ENCODE measurements at places on chromosomes 16 and 17.
A peak's percentile ranks its signal among the peaks of the same experiment; 100 is the strongest.

GRCh38 chr17:35973333-35974260 lies 7.7 kb downstream of the CCL16 start:
- DNase-seq: no peak

GRCh38 chr16:74297145-74297665 lies 591 bp downstream of the PSMD7 start:
- peak; percentile 37 for DNase-seq

DNA sequence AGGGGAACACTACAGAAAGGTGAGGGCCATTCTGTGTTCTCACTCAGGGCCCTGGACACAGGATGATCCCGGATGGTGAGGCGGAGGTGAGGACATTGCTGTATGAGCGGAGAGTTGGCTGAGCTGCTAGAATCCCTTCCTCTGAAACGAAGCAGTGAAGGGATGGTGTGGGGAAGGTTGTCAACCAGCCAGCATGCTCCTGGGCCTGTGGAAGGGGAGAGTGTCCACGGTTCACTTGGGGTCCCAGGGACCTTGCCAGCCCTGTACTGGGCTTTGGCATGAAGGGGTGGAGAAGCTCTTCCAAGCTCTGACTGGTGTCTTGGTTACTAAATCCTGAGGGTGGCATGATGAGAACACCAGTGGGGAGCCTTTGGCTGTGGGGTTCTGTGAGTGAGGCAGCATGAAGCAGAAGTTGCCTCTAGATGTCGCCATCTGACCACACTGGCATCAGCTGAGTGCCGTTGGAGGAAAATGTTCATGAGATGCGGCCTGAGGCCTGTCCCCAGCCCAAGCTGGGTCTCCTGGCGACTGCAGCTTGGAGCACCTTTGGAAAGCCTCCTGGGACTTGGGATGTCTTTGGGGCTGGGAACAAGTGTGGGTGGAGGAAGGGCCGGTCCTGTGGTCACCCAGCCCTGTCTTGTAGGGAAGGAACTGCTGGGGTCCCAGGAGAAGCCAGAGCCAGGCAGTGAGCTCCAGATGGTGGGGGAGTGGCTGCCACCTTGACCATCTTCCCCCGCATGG lies 14.8 kb downstream of the PDP2 start:
- DNase-seq: peak; percentile 75

DNA sequence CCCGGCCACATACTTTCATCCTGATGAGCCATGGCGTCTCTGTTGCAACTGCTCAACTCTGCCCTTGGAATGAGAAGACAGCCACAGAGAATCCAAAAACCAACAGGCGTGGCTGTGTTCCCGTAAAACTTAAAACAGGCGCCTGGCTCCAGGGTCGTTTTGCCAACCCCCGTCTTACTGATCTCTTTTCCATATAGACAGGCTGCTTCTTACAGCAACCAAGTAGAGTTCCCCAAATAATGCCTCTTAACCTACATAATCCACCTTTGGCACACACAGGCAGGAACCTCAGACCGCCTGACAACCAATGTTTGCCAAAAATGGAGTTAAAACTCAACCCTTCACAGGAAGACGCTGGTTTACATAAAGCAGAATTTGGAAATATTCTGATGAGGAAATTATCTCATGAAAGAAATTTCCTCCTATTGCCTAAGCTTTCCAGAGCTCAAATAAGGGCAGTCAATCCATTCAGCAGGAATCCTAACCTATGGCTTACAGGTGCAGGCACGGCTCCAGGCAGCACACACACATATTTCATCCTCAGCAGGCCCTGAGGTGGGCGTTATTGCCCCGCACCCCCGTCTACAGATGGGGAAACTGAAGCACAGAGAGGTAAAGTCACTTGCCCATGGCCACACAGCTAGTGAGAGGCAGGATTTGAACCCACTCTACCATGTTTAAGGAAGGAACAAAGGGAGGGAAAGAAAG lies 35.8 kb downstream of the LITAF start:
- no peak for DNase-seq

GRCh38 chr16:53509906-53510703 lies 7.1 kb upstream of the AKTIP start:
- peak; percentile 60 for DNase-seq

DNA sequence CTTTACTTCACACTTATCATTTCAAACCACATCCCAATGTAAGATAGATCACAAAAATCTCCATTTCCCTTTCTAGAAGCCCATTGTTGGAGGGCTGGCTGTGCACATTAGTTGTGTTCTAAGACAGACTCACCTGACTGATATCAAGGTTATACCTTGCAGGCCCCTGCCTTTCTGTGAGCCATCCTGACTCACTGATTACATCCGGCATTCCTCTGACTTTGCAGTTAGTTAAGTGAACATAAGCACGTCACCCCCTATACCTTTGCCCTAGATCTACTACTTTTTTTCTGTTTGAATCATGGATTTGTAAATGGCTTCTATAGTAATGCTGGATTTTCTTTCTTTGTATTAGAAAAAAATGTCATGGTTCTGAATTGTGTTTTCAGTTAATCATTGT lies 78.3 kb downstream of the TANGO6 start:
- no peak for DNase-seq

DNA sequence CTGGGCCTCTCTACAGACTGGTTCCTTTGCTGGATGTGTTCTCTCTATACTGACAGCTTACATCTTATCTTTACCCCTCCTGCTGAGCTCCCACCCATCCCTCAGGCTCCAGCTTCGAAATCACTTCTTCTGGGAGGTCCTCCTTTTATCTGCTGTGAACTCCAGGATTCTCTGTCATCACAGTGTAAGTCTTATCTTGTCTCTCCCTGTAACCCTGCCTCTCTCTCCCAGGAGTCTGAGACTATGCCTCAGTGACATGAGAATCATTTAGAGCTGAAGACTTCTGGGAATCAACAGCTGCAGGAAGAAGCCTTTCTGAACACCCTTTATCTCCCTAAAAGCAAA lies 148.1 kb upstream of the HS3ST3A1 start:
- no peak for DNase-seq

GRCh38 chr17:40515491-40516041 lies 14.1 kb upstream of the TNS4 start:
- no peak for DNase-seq

- DNase-seq: peak; percentile 79
Measured at GRCh38 chr17:74859459-74860228, at the start of gene GRIN2C. Gene GRIN2C (minus strand): TSS chr17:74859885. CDS start chr17:74855092, 4,793 bp downstream.

DNA sequence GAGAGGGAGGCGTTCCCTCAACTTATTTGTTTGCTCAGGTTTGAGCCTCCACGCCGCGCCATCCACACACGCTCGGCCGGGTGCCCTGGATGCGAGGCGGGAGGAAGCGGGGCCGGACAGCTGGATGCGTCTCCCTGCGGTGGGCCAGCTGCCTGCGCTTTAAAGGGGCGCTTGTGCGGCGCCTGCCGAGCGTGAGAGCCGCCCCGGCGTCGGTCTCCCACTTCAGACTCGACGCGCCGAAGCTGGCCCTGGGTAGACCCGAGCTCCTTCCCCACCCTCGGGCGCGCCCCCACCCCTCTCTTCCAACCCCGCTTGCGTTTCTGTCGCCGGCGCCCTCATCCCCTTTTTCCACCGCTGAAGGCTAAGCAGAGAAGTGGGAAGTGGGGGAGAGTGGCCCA lies 527 bp upstream of the CHAD start:
- DNase-seq: no peak

- no peak for DNase-seq
Measured at GRCh38 chr16:71288570-71288889, 672 bp downstream of the CMTR2 start.

DNA sequence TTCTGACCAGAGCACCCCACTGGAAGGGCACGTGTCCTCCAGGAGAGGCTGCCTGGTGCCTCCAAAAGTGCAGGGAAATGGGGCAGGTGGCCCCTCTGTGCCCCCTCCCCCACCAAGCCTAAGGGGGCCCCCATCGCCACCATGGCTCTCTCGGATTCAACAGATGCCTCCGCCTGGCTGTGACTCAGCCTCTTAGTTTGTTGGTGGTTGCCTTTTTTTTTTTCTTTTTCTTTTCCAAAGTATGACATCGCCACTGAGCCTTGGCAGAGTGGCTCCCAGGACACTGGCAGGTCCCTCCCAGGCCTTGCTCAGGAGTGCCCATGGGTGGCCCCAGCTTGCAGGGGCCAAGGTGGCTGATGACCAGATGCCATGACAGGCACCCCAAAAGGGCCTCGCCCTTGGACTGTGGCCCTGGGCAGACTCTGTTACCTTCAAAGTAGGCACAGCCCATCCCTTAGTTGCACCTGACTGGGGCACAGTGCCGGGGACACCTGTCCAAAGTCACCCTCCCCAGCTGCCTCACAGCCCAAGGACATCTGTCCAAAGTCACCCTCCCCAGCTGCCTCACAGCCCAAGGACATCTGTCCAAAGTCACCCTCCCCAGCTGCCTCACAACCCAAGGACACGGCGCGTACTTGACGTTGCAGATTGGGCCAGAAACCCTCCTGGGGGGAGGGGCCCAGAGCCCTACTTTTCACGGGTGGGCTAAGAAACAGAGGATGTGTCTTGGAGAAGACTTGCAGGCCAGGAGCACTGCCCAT lies 29.6 kb downstream of the NPTX1 start:
- DNase-seq: no peak

- DNase-seq: no peak
Measured at GRCh38 chr16:11819798-11820197, 22.7 kb upstream of the ZC3H7A start.

DNA sequence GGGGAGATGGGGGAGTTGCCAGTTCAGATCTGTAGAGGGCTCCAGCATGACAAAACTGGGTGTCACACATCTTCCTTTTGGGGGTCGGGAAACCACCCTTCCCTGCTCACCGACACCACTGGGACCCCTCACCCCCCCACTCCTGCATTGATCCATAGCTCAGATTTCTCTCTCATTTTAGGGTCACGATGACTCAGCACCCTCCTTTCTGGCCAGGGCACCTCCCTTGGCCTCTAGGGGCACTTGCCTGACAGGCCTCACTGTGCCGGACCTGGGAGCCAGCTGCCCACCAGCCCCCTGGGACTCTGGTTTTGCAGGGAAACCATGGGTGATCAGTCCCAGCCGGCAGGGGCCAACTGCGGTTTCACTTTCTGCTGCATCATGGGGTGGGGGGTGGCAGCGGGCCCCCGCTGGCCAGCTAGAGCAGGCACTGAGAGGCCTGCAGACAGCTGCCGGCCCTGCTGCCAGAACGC lies 239.4 kb downstream of the MRTFB start:
- DNase-seq: peak; percentile 69

DNA sequence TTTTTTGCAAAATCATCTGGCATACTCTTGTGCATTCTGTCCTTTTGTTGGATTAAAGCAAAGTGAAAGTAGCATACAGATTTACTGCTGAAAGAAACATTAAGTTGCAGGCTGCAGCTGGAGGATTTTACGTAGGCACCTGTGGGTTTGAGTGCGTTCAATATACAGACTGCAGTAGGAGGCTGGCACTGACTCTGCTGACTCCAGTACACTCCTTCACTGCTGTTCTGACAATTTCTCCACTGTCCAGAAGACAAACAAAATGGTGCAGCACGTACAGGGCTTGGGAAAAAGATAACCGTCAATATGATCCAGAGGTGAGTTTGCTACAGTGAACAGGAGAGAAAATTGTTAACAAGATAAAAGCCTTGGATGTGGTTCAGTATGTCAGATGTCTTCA lies 73.3 kb downstream of the TANC2 start:
- DNase-seq: no peak

GRCh38 chr17:73126716-73127473 lies 34.4 kb upstream of the SLC39A11 start:
- DNase-seq: no peak

DNA sequence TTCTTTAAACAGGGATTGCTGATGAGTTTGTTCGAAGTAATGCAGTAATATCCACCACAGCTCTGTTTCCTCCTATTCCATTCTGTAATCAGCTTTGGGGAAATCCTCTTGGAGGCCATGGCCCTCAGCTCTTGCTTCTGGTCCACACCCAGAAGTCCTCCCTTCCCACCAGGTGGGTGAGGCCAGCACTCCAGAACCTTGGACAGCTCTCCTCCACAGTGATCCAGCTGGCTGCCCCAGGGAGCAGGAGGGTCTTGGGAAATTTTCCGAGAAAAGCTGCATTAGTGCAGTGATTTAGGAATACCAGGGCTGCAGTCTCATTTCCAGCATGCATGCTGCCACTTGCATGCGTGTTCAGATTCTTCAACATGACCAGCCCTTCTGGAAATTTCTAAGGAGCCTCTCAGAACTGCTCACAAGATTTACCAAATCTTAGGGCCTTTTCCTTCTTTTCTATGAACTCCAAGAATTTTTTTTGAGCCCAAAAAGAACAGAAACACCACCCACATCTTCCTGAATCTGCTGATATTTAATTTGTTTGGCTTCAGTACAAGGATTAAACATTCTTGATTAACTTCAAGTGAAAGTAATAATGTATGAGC lies 4.2 kb downstream of the SMPD3 start:
- no peak for DNase-seq

GRCh38 chr16:68686905-68687304 lies 41.8 kb downstream of the CDH3 start:
- DNase-seq: no peak

- no peak for DNase-seq
Measured at GRCh38 chr16:57485091-57485915, 990 bp downstream of the DOK4 start.

DNA sequence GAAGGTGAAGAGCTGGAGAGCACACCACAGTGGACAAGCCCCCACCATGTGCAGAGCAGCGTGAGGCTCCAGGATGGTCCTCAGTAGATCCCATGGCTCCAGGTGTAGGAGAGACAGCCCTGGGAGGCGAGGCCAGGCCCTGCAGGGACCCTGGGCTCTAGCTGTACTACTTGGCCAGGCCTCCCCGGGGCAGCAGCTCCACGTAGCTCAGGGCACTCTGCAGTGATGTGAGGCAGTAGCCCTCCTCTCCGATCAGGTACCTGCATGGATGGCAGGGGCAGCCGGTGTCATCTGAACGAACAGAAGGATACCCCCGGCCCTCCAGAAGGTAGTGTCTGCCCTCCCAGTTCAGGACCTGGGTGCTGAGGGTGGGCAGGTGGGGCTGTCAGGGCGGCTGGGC lies 6.2 kb upstream of the SPATA2L start:
- DNase-seq: no peak

GRCh38 chr17:9174312-9174711 lies 153.0 kb downstream of the NTN1 start:
- no peak for DNase-seq

- no peak for DNase-seq
Measured at GRCh38 chr17:72677108-72677507, 415.4 kb downstream of the SLC39A11 start.

DNA sequence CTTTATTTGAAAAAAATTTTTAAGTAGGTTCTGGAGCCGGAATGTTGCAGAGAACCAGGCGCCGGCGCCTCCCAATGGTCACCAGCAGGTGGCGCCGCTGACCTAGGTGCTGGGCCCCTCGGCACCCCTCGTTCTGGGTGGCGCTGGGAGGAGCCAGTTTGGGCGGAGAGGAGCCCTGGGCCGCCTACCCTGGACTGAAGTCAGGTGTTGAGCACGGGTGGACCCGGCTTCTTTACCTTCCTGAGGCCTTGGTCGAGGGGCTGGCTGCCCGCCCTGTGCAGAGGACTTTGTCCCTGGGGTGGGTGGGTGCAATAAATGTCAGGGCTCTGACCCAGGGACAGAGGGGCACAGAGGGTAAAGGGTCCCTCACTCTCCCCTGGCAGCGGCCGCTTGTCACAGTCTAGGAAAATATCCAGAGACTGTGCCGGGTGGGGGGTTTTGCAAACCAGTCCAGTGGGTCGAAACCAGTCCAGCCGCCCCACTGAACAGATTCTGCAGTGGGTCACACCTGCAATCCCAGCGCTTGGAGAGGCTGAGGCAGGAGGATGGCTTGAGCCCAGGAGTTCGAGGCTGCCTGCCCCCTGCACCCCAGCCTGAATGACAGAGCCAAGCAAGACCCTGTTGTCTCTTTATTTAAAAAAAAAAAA lies 30.1 kb upstream of the TNFRSF13B start:
- peak; percentile 90 for DNase-seq

All from GM13977 (cell line).